ENCODE measurements at places on chromosomes 3 and 15.

GRCh38 chr15:40441565-40442531, 1.1 kb downstream of the BAHD1 start:
- DNase-seq, result no peak

- DNase-seq, result no peak
These were observed 8.8 kb downstream of the FILIP1L start for GRCh38 chr3:100105501-100105900.

DNA sequence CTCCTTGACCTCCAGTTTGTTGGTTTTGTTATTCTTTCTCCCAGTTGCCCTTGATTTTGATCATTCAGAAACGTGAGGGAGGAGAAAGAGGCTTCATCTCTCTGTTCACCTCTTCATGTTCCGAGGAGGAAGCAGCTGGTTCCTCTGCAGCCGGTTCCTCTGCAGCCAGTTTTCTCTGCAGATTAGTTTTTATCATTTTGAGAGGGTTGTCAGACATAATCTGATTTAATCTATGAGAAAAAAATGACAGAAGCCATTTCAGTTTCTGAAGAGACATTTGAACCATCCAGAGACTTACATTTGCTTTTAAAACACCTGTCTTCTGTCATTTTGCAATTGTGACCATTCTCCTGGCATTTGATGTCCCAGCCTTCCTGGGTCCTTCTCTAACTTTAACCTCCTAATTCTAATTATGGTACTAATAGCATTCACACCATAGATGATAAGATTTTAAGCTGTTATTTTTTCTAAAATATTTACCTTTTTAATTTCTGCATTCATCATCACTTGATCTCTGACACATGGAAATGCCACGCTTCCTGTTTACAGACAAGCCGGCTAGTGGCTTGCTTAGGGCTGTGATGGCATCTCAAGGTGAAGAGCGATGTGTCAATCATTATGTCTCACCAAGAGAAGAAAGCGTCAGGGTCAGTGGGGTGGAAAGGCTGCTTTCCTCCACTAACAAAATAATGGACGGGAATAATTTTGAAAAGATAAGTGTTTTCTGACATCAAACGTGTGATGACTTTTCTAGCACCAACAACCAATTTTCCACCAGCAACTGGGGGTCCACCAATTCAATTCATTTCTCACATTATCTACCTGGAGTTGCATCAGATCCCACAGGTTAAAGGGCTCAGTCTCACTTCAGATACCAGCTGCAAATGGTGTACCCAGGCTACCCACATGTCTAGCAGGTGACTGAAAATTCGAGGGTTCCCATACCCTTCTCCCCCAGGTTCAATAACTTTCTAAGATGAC, 76.4 kb downstream of the CHRNA7 start:
- no peak for DNase-seq

- DNase-seq, result no peak
These were observed 140.2 kb upstream of the SPRED1 start for GRCh38 chr15:38112406-38112805.

Measured in SHP77 (cell line).